ENCODE measurements at places on chromosomes 1 and 21.

GRCh38 chr1:151841141-151841540 lies 1.5 kb upstream of the C2CD4D start:
- no peak for DNase-seq

DNA sequence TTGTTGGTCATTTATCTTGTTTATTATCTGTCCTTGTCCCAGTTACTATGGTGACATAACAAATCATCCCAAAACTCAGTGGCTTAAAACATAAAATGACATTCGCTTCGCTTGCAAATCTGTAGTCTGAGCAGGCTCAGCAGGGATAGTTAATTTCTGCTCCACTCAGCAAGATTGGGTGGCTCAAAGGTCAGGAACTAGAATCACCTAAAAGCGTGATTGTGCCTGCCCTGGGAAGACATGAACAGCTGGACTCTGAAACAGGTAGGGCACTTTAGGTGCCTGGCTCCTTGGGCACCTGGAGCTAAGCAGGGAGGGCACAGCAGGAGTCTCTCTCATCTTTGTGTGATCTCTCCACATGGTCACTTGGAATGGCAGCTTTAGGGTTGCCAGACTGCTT lies 14.7 kb upstream of the TRAF3IP3 start:
- no peak for DNase-seq

GRCh38 chr1:15760520-15761211 lies 2.1 kb downstream of the FBLIM1 start:
- DNase-seq: no peak

GRCh38 chr1:216888731-216889130 lies 165.5 kb upstream of the ESRRG start:
- no peak for DNase-seq

DNA sequence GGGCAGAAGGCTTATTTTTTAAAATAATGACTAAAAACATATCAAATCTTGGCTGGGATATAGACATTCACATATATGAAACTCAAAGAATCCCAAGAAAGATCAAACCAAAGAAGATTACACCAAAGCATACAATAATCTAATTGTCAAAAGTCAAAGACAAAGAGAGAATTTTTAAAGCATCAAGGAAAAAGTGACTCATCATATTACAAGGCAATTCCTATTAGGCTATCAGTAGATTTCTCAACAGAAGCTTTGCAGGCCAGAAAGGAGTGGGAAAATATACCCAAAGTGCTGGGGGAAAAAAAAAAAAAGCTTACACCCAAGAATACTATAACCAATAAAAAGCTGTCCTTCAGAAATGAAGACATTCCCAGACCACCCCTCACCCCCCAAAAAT lies 375.6 kb downstream of the BRINP2 start:
- no peak for DNase-seq

DNA sequence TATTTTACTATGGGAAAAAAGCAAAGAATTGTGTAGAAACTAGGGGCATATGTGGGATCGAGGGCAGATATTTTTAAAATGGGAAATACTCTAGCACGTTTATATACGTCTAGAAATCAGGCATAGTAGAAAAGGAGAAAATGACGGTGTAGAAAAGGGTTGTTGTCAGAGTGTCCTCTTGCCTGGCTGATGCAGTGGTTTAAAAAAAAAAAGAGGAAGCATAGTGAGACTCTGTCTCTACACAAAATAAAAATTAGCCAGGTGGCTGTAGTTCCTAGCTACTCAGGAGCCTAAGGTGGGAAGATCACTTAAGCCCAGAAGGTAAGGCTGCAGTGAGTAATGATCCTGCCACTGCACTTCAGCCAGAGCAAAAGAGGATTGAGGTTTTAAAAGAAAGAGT lies 64.7 kb upstream of the LRRC7 start:
- no peak for DNase-seq

DNA sequence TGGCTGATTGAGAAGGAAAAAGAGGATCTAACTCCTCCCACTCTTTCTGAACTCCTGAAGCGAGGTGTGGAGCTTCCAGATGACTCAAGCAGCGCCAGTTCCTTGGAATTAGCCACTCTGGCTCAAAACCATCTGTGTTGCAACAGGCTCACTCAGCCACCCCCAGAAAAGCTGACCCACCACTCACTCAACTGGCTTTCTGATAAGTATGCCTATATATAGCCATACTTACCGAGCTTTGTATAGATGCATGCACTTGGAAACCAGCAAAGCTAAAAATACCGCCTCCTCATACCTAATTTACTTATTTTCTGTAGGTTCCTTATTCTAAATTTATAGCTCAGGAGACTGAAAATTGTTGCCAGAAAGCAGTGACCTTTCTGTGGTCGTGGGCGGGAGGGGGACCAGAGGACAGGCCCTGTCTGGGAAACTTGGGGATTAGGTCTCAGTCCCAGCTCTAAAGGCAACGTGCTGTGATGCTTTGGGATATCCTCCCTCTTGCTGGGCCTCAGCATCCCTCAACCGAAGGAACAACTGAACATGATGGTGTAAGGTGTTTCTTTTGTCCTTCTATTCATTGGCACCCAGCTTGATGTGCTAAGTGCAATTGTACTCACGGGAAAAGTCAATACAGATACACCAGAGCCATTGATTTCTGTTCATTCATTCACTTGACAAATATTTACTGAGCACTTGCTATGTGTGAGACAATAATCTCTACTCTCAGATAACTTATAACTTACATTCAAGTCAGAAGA lies 65.7 kb downstream of the NENF start:
- DNase-seq: no peak

GRCh38 chr1:233936422-233936821 lies 31.9 kb downstream of the SLC35F3 start:
- DNase-seq: no peak

- DNase-seq: no peak
These were observed 9.0 kb upstream of the PLA2G2A start for GRCh38 chr1:19988267-19989006.

DNA sequence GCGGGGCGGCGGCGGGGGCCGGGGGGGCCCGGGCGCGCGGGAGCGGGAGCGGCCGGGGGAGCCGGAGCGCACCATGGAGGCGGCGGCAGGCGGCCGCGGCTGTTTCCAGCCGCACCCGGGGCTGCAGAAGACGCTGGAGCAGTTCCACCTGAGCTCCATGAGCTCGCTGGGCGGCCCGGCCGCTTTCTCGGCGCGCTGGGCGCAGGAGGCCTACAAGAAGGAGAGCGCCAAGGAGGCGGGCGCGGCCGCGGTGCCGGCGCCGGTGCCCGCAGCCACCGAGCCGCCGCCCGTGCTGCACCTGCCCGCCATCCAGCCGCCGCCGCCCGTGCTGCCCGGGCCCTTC lies 546 bp downstream of the SKI start:
- DNase-seq: no peak

DNA sequence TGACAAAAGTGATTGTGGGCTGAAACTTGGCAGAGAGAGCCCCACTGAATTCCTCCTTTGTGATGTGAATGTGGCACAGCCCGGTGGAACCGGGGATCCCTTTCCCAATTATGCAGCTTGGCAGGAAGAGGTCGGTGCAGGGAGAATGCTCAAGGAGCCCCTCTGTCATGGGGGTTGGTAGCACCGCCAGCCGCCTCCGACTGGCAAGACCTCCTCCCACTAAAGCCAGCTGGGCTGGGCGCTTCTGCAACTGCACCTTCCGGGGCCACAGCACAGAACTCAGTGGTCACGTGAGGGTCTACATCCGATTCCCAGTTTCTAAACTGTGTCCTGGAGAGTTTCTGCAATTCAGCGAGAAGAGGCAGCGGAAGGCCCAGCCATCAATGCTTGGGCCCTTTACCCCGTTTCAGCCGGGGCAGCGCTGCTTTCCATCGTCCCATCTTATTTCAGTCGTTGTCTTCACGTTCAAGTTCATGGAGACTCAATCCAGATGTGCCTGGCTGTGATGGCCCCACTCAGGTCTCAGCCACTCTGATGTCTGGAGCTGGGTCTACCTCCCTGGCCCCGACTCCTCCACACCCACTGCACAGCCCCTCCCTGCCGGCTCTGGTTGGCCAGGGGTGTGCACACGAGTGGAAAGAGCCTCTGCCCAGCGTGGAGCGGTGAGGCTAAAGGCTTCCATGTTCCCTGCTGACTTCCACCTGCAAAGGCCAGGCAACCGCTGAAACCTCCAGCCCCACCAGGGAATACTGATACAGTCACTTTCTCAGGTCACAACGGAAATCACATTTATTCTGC lies 39.8 kb upstream of the FHAD1 start:
- DNase-seq: no peak

- no peak for DNase-seq
These were observed 17.5 kb downstream of the RASSF5 start for GRCh38 chr1:206524739-206525364.

GRCh38 chr1:82485591-82486369 lies 685.0 kb downstream of the ADGRL2 start:
- no peak for DNase-seq

- DNase-seq: no peak
These were observed 49.0 kb downstream of the NRIP1 start for GRCh38 chr21:15015622-15016471.

GRCh38 chr1:41493117-41493536 lies 8.6 kb upstream of the EDN2 start:
- DNase-seq: no peak

- no peak for DNase-seq
These were observed 409.5 kb downstream of the NTNG1 start for GRCh38 chr1:107550358-107550757.

- DNase-seq: no peak
These were observed 1808.1 kb downstream of the NCAM2 start for GRCh38 chr21:22806278-22806677.

GRCh38 chr1:205041998-205042910 lies 758 bp upstream of the CNTN2 start:
- DNase-seq: no peak

- no peak for DNase-seq
These were observed 55.8 kb downstream of the RNF187 start for GRCh38 chr1:228542981-228543380.

DNA sequence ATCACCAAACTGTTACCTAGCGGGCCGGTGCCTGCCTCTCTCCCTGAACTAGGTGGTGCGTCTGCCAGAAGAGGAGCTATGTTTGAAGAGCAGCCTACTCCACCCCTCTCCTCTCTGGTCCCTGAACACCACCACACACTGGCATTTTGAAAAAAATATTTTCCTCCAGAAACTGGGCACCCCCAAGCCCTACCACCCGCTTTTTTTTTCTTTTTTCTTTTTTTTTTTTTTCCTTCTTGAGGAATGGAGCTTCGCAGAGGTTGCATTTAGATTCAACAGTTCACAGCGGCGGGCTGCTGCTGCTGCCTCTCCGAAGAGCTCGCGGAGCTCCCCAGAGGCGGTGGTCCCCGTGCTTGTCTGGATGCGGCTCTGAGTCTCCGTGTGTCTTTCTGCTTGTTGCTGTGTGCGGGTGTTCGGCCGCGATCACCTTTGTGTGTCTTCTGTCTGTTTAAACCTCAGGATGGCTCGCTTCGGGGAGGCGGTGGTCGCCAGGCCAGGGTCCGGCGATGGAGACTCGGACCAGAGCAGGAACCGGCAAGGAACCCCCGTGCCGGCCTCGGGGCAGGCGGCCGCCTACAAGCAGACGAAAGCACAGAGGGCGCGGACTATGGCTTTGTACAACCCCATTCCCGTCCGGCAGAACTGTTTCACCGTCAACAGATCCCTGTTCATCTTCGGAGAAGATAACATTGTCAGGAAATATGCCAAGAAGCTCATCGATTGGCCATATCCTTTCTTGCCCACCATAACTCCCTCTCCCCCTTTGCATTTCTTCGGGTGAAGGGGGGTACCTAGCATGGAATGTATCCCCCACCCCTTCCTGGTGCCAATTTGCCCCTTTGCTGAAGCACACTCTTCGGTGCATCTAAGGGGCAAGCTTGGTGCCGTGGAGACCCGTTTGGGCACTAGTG lies at the start of gene CACNA1E:
Gene CACNA1E, plus strand, starts transcription at position 233 of the 911 bp plus-strand sequence. Its CDS starts 228 bp downstream, at position 461.
- no peak for DNase-seq

DNA sequence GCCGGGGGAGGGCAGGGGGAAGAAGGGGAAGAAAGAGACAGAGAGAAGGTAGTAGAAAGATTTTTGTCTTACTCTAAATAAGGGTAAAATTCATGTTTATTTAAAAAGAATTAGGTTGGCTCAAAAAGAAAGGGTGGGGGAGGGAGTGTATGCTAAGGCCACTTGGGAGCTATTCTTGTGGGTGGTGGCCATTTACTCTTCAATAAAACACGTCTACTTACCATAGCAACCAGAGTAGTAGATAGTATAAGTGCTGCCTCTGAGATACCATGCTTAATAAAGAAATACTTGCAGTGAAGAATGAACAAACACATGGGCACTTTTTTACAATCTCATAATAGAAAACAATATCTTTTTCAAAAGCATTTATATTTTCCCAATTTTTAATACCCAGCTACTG lies 538.1 kb upstream of the PTBP2 start:
- no peak for DNase-seq

- no peak for DNase-seq
These were observed 21.4 kb downstream of the CNST start for GRCh38 chr1:246587606-246588005.

- DNase-seq: no peak
These were observed 145.5 kb upstream of the IRF2BP2 start for GRCh38 chr1:234755449-234755863.

- peak; percentile 59 for DNase-seq
These were observed 56.8 kb downstream of the ZBTB17 start for GRCh38 chr1:15918962-15919715.

DNA sequence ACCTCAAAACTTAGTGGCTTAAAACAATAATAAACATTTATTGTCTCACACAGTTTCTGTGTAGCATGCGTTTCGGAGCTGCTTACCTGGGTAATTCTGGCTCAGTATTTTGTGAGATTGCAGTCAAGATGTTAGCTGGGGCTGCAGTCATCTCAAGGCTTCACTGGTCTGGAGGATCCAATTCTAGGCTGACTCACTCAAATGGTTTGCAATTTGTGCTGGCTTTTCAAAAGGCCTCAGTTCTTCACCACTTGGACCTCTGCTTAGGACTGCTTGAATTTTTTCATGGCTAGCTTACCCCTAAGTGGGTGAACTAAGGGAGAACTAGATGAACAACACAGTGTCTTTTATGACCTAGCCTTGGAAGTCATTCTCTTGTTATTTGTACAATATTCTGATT lies 21.0 kb downstream of the XPR1 start:
- DNase-seq: no peak

All from stimulated activated CD4-positive, alpha-beta T cell treated with anti-CD3 and anti-CD28 coated beads, Interleukin-2, amount 100 ng/mL, for 48 hours (primary cell).